Large intestine (tissue), 12 donors: ENCODE measurements at places on chromosomes 2 and 18. TPM values are rescaled to one million over a fixed set of nuclear protein-coding genes. Genes with fewer than 3 reads are reported as not detected.

DNA sequence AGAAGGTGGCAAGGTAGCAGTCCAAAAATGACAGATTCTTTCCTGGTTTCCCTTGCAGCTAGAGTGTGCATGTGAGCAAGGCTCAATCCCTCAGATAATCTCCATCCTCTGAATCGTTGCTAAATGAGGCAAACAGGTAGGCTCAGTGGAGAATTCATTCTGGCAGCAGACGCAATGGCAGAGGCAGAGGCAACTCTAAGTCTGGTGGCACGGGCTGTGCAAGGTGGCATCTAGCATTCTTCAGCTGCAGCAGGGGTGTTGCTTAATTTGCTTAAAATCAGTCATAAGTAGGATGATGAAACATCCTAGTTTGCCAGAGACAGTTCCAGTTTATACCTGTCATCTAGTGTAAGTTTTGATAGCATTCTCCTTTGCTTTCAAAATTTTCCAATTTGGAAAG is 391.1 kb upstream of the MEX3C start:
- no peaks in the 10 kb centered on the region for H3K36me3 ChIP-seq
- H3K4me3 ChIP-seq, result no peak overlapping the region
- no peak for DNase-seq

- H3K36me3 ChIP-seq, result no peaks in the 10 kb centered on the region
- no peaks in the 10 kb centered on the region for H3K27me3 ChIP-seq
- DNase-seq, result no peak
- peaks cover 9% of the 10 kb centered on the region for H3K4me1 ChIP-seq
- H3K4me3 ChIP-seq, result no peak overlapping the region
Measured at GRCh38 chr2:127413782-127414637, 4.2 kb upstream of the PROC start.

- H3K36me3 ChIP-seq, result no peaks in the 10 kb centered on the region
- peaks cover 49% of the 10 kb centered on the region for H3K4me1 ChIP-seq
- no peak overlapping the region for H3K4me3 ChIP-seq
- no peaks in the 10 kb centered on the region for H3K27me3 ChIP-seq
Measured at GRCh38 chr2:172223601-172224054, 120.9 kb upstream of the DLX2 start.

DNA sequence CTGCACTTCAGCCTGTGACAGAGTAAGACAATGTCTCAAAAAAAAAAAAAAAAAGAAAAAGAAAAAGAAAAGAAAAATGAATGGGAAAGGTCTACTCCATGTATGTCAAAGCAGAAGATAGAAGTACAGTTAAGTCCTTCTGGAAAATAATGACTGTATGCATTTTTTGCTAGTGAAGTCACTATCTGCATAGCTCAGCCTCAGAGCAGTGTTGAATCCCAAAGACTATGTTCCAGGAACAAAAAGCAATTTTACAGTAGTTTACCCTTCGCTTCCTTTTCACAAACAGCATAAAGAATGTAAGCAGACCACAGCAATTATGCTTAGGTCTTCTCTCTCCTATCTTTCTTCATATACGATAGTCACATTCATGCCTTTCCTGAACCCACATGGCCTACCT is 497.4 kb downstream of the CMPK2 start:
- peaks cover 16% of the 10 kb centered on the region for H3K4me1 ChIP-seq
- no peaks in the 10 kb centered on the region for H3K27me3 ChIP-seq
- H3K27ac ChIP-seq, result no peak overlapping the region
- DNase-seq, result no peak
- H3K36me3 ChIP-seq, result no peaks in the 10 kb centered on the region
- H3K4me3 ChIP-seq, result no peak overlapping the region

- H3K36me3 ChIP-seq, result no peaks in the 10 kb centered on the region
- no peaks in the 10 kb centered on the region for H3K27me3 ChIP-seq
Measured at GRCh38 chr18:63168287-63168686, 151.3 kb downstream of the BCL2 start.

DNA sequence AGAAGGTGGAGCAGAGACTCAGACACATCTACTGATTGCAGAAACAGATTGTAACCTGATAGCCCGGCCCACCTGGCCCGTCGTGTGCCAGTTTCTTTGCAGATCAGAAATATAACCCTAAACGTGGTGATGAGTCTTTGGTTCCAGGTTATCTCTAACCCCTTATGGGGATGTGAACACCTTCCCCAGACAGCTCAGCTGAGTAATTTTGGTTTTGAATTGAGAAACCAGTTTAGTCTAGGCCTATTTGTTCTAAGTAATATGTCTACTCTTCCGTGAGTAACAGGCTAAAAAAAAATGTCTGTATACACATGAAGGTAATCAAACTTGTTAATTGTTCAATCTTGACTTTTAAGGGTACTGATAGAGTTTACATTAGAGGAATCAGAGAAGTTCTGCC is 35.7 kb downstream of the RASGRP3 start:
- no peaks in the 10 kb centered on the region for H3K36me3 ChIP-seq
- DNase-seq, result no peak
- no peak overlapping the region for H3K4me3 ChIP-seq
- no peak overlapping the region for H3K27ac ChIP-seq

The CCL20 gene
- 11.4 TPM for polyA plus RNA-seq

The FKBP7 gene
- 21.6 TPM for polyA plus RNA-seq

The HOXD11 gene
- not detected for polyA plus RNA-seq
